ENCODE measurements at places on chromosomes 7 and 10. TPM values are rescaled to one million over a fixed set of nuclear protein-coding genes. Genes with fewer than 3 reads are reported as not detected.

The PFKP gene
- total RNA-seq = 805 TPM

The SPDYE2 gene
- not detected for total RNA-seq

The HOXA3 gene
- total RNA-seq = 1.4 TPM

The TMEM236 gene
- total RNA-seq = under 0.01 TPM

The SLC29A4 gene
- total RNA-seq = 28.3 TPM

The GLCCI1 gene
- 4.1 TPM for total RNA-seq

The LRRC18 gene
- not detected for total RNA-seq

The OR2A42 gene
- not detected for total RNA-seq

The PPP1R17 gene
- total RNA-seq = not detected

The INHBA gene
- total RNA-seq = 5.7 TPM

The HABP2 gene
- not detected for total RNA-seq

The NEUROG3 gene
- not detected for total RNA-seq

The MMD2 gene
- total RNA-seq = not detected

The TUBB8 gene
- total RNA-seq = not detected

The MYL10 gene
- not detected for total RNA-seq

Measured in cardiac muscle cell (in vitro differentiated cells and primary cell).